ENCODE measurements at places on chromosomes 12 and 14.

DNA sequence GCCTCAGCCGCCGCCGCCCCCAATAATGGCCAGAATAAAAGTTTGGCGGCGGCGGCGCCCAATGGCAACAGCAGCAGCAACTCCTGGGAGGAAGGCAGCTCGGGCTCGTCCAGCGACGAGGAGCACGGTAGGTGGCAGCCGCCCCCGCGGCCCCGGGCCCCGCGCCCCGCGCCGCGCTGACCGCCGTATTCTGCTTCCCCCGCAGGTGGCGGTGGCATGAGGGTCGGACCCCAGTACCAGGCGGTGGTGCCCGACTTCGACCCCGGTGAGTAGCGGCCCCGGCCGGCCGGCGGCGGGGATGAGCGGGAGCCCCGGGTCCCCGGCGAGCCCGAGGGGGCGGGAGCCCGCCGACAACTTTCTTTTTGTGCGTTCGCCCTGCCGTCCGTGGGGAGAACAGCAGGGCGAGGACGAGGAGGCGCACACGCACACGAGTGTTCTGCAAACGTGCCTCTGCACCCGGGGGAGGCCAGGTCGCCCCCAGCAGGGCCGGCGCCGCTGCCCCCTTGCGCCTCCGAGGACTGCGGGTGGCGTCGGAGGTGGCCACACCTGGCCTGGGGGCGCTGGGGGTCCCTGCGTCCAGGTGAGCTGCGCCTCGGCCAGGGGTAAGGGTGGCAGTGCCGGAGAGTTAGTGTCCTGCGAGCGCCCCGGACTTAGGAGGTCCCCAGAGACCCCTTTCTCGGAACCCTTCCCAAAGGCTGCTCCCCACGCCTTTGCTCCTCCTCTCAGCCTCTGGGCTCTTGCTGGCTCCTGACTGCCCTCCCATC lies 794 bp downstream of the RCOR1 start:
- DNase-seq, result peak; percentile 60

- no peak for DNase-seq
These were observed 209.5 kb downstream of the FBXL14 start for GRCh38 chr12:1384910-1385309.

DNA sequence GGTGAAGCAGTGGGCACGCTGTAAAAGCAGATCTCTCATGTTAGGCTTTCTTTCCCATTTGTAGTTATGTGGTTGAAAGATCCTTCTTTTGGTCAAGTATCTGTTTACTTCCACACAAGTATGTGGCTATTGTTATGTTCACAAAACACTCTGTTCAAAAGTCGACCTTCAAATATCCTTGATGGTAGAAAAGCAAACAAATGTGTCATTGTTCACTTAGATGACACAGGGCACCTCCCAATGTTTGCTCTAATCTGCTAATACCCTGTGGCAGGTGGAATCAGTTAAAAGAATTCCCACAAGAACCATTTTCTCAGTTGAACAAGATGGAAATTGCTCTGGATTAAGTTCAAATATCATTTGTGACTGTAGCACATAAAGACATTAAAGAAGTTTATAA lies 43.6 kb upstream of the NAA30 start:
- DNase-seq, result no peak

DNA sequence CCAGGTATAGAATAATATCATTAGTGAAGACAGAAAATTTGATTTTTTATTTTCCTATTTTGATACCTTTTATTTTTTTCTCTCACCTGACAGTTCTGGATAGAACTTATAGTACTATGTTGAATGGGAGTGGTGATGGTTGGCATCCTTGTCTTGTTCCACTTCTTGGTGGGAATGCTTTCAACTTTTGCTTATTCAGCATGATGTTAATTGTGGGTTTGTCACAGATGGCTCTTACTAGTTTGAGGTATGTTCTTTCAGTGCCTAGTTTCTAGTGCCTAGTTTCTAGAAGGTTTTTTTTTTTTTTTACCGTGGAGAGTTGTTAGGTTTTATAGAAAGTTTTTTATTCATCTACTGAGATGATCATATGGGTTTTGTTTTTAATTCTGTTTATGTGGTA lies 516.3 kb upstream of the NOVA1 start:
- DNase-seq, result no peak

GRCh38 chr12:109701064-109701463 lies 12.6 kb upstream of the FAM222A start:
- DNase-seq, result no peak

- DNase-seq, result no peak
These were observed 64.3 kb downstream of the PPP2R5C start for GRCh38 chr14:101825797-101826196.

DNA sequence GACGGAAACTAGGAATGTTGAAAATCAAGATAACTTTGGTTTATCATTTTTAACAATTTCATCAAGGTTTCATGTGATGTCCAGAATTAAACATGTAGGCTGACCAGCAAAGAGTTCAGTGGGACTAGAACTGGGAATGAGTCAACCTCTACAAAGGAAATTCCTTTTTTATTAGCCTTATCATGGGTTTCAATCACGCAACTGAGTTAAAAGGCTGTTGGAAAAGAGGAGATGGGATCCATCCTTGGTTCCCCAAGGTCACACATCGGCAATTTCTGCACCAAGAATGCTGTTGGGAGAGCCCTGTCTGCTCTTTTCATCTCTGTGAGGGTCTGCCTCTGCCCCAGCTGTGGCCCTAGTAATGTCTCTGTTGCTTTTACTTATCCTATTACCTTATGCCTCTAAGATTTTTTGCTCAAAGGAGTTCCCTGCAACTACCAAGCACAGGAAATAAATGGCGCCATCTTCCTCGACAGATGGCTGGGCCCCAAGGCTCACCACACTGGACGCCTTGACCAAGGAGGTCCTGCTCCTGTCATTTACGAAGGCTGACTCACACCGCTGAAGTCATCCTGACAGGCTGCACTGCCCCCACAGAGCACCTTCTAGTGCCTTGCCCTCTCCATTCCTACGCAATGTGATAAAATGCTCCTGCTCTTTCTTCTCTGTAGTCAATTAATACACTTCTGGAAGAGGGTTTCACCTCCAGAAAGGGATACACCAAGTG lies 367.4 kb downstream of the GXYLT1 start:
- DNase-seq, result no peak

DNA sequence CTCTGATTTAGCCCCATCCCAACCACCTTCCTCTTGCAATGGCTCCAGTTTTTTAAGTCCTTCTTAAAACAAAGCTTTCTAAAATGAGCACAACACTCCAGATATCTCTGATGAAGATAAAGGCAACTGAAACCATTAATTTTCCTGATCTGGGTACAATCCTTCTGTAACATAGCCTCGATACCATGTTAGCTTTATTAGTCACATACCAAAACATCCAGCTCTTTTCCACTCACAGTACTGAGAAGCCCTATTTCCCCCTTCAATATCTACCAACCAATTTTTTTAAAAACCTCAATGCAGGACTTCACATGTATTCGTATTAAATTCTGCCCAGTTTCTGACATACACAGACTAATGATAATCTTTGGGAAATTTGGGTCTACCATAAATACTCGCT lies 105.9 kb downstream of the MED13L start:
- DNase-seq, result no peak

DNA sequence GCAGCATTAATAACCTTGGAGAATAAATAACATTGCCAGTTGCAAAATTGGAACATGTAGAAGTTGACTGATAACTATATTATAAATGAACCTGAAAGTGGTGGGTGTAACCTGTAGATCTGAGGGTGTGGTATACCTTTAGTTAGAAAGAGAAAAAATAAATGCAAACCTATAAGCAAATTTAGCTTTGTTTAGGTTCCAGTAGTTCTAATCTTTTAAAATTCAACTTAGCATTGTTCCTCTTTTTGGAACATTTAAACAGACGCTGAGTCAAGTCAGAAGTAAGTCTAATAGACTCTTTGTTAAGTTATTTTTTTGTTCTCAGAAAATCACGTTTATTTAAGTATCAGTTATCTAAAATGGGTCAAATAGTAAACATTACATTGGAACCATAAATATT lies 120.0 kb downstream of the DNAI7 start:
- no peak for DNase-seq

DNA sequence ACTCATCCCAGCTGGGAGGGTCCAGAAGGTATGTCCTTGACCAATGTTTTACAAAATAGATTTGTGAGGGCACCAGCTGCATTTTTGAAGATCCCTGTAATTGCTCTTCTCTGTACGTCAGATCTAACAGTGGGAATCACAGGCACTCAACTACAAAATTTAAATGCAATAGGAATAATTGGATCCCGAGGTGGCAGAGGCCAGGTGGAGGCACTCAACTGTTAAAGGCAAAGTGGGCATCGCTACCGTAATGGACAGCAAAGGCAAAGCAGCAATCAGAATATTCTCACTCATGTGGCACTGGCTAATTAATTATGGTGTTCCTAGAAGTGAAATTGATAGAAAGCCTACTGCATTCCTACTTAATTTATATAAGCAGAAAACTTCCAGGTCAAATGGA lies 27.9 kb upstream of the PSMC1 start:
- DNase-seq, result no peak
